Activated T-cell treated with anti-CD3 and anti-CD28 coated beads for 24 hours (primary cell): ENCODE measurements at places on chromosomes 5 and 9.

DNA sequence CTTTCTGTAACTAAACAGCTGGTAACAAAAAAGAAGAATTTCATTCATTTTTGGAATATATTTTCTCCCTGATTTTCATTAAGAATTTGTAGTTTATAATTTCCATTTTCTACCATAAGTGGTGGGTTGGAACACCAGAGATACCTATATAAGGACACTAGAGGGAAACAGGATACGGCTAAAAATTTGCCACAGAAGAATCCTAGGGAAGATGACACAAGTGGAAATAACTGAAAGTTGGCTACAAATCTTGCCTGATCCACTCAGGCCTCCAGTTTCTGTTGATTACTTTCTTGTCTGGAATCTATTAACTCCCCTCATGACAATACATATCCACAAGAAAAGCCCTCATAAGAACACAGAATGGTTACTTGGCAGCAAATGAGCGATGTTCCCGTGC lies 46.8 kb downstream of the FREM1 start:
- DNase-seq, result no peak

- DNase-seq, result no peak
Measured at GRCh38 chr5:87211676-87212075, 56.0 kb upstream of the RASA1 start.

GRCh38 chr9:125985142-125985997 lies 238.2 kb downstream of the PBX3 start:
- DNase-seq, result no peak

GRCh38 chr5:179901915-179902762 lies 5.6 kb downstream of the TBC1D9B start:
- DNase-seq, result no peak

DNA sequence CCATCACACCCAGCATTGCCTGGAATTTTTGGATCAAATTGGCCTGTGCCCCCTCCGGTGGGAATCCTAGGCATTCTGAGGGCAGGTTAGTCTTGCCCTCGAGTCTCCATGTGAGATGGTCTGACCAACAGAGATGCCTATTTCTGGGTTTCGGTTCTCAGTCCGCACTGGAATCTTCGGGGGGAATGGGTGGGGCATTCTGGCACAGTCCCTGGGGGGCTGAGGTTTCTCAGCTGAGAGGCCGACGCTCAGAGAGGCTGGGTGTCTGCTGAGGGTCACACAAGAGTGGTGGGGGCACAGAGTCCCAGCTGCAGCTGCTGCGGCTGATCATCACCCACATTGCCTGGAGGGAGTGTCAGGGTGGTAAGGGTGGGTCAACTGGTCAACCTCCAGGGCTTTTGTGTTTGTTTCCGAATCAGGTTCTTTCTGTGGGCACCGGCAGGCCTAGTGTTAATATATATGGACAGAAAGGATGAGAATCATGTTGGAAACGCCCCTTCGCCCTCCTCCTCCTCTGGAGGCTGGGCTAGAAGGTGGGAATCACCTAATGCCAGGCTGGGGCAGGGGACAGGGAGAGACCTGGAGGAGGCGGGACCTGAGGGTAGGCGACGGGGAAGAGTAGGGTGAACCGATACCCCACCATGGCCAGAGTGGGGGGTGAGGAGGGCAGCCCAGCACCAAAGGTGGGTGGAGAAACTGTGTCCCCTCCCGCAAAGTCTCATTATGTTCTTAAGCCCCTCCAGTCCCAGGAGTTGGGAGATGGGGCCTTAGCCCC lies 149.5 kb upstream of the PHYKPL start:
- DNase-seq, result no peak

- DNase-seq, result no peak
Measured at GRCh38 chr9:84436386-84437109, 96.0 kb upstream of the SLC28A3 start.

- no peak for DNase-seq
Measured at GRCh38 chr9:105357937-105358336, 89.9 kb upstream of the FSD1L start.
